Prostate gland (tissue), 2 donors: ENCODE measurements at places on chromosomes 11 and 22. TPM values are rescaled to one million over a fixed set of nuclear protein-coding genes. Genes with fewer than 3 reads are reported as not detected.

Gene HBG1
- total RNA-seq, result not detected

Gene CD3G
- total RNA-seq, result 1.7 TPM

Gene GNG3
- not detected for total RNA-seq

Gene UBTFL1
- total RNA-seq, result not detected

Gene LDHAL6A
- not detected for total RNA-seq

Gene UCP2
- 23.1 TPM for total RNA-seq

Gene A4GALT
- total RNA-seq, result 40.0 TPM

Gene SYCE3
- 10.2 TPM for total RNA-seq

Gene OTOG
- not detected for total RNA-seq

Gene AGBL2
- total RNA-seq, result 4.4 TPM

Gene APOBEC3F
- 28.3 TPM for total RNA-seq

Gene OR5B21
- total RNA-seq, result not detected

Gene MUC5AC
- total RNA-seq, result 0.45 TPM

Gene GLB1L2
- 60.0 TPM for total RNA-seq

Gene VSTM5
- 0.77 TPM for total RNA-seq

Gene HEPHL1
- total RNA-seq, result 0.09 TPM

Gene DDTL
- total RNA-seq, result not detected

Gene NOL12
- total RNA-seq, result 39.6 TPM

Gene OR52N4
- total RNA-seq, result not detected

Gene MAJIN
- total RNA-seq, result not detected

Gene USP2
- 2.3 TPM for total RNA-seq

Gene KRTAP5-9
- total RNA-seq, result not detected

Gene TPH1
- total RNA-seq, result 3.6 TPM

Gene MAPK8IP1
- 19.8 TPM for total RNA-seq

Gene SPI1
- 13.4 TPM for total RNA-seq

Gene JOSD1
- 69.2 TPM for total RNA-seq

Gene OR52I1
- total RNA-seq, result not detected

Gene ZNF280B
- 0.50 TPM for total RNA-seq

Gene FGF19
- not detected for total RNA-seq

Gene EWSR1
- 213 TPM for total RNA-seq

Gene TCF20
- 43.9 TPM for total RNA-seq

Gene ANO3
- total RNA-seq, result not detected

Gene TPBGL
- 0.68 TPM for total RNA-seq

Gene FOXRED2
- total RNA-seq, result 24.7 TPM

Gene TST
- 58.1 TPM for total RNA-seq

Gene KDM4E
- total RNA-seq, result not detected

Gene ZNF215
- 2.5 TPM for total RNA-seq

Gene HPS5
- 20.5 TPM for total RNA-seq

Gene PRODH
- 3.1 TPM for total RNA-seq

Gene UPK3A
- 103 TPM for total RNA-seq

Gene TYR
- total RNA-seq, result not detected

Gene BUD13
- total RNA-seq, result 16.0 TPM

Gene PGA3
- not detected for total RNA-seq

Gene GPR83
- not detected for total RNA-seq

Gene ZNHIT2
- total RNA-seq, result 32.7 TPM

Gene HMOX1
- total RNA-seq, result 3.5 TPM

Gene OR4D5
- not detected for total RNA-seq

Gene ETS1
- total RNA-seq, result 15.2 TPM

Gene CEND1
- total RNA-seq, result 0.18 TPM

Gene DTX4
- total RNA-seq, result 10.7 TPM

Gene TH
- total RNA-seq, result 2.4 TPM
